Amniotic epithelial cell (primary cell): ENCODE measurements at places on chromosomes 1 and 21.

DNA sequence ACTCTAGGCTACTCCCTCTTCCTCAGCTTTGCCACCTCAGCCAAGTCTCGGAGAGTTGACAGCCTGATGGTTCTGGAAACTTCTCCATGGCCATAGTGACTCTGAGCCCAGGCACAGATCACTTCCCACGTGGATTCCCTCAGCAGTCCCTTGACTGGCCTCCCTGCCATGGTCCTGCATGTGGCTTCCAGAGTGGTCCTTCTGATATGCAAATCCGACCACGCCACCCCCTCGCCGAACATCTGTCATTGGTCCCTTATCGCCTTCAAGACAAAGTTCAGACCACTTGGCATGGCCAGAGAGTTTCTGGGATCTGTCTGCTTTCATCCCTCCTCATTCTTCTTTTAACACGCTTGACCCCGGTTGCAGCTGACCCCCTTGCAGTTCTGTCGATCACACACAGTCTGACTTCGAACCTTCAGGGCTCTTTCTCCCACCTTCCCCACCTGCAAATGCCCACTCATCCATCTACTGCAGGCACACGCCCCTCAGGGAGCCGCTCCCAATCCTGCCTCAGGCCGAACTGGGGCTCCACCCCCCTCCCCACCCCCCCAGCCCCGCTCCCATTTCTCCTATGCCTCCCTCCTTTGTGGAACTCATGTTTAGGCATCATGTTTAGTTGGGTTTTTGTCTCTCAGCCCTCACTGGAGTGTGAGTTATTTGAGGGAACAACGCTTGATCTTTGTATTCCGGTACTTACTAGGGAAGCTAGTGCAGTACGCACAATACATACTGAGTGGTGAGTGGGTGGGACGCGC is 29.0 kb downstream of the KIAA1614 start:
- no peak for DNase-seq

DNA sequence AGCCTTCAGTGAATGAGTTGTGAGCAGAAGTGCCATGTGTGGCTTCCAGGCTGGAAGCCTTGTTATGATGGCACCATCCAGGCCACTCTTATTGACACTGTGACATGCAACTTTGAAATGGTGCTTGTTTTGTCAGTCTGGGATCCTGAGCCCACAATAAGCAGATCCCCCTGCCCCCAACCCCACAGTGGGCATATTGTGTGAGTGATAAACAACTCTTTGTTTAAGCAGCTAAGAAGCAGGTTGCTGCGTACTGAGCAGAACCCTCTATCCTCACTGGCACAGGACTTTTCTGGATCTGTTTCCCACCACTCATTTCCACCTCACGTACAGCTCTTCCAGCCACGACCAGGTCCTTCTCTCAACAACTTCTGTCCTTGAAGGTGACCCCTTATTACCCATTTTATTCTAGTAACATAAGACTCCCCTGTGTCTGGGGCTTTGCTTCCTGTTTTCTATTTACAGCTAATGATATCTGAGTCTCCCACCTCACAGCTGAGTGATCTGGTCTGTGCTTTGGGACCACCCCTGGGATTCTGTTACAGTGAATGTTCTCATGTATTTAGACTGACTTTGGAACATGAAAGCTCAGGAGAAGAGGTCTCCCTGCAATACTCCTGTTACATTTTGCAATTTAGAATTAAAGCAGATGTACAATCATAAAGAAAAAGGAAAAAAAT is 375.5 kb downstream of the PCP4 start:
- no peak for DNase-seq

DNA sequence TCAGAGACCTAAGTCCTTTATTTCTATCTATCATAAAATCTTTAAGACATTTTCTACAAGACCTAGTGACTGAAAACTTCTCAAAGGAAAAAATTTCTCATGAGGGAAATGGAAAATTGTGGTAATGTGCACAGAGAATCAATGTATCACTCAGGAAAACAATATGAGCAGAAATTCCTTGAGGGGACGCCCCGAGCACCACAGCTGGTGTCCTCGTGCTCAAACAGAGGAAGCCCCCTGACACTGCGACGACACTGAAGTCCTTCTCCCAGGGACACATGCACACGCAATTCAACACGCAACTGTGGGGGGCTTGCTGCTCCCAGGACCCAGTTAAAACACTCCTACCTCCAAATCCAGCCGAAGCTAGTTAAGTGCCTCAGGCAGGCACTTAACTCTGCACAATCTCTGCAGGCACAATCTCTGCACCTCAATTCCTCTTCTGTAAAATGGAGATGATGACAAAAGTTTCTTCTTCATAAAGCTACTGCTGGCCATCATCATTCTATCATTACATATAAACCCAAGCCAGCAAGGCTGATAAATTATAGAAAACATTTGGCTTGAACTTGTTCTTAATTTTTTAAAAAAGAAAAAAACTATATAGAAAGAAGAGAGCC is 16.0 kb downstream of the ZBTB17 start:
- no peak for DNase-seq

GRCh38 chr1:63622849-63623566 is 29.8 kb downstream of the PGM1 start:
- DNase-seq, result no peak

DNA sequence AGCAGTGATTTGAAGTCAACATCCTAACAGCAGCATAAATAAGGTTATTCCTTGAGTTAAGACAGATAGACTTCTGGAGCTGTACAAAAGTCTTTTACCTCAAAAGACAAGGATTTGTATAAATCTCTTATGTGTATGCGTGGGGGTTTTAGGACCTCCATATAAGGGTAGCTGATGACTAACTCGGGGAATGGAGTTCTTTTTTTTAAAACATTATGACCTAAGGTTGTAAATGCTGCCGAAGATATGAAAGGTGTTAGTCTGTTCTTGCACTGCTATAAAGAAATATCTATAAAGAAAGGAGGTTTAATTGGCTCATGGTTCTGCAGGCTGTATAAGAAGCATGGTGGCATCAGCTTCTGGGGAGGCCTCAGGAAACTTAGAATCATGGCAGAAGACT is 90.4 kb downstream of the EPB41 start:
- peak; percentile 64 for DNase-seq

DNA sequence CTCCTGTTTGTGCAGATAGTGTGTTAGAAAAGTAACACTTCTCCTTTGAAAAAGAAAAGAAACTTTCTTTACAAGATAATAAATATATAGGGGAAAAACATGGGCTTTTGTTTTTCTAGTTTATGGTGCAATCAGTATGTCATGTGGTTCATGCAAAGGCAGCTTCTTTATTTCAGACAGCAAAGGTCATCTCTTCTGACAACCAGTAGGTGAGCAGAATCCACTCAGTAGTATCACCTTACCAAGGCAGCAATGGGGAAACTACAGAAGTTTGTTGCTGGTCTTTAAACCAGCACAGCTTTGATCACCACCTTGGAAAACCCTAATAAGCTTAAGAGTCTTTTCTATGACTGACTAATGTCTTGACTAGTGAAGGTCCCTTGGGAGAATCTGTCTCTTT is 13.0 kb upstream of the SAMSN1 start:
- DNase-seq, result no peak

DNA sequence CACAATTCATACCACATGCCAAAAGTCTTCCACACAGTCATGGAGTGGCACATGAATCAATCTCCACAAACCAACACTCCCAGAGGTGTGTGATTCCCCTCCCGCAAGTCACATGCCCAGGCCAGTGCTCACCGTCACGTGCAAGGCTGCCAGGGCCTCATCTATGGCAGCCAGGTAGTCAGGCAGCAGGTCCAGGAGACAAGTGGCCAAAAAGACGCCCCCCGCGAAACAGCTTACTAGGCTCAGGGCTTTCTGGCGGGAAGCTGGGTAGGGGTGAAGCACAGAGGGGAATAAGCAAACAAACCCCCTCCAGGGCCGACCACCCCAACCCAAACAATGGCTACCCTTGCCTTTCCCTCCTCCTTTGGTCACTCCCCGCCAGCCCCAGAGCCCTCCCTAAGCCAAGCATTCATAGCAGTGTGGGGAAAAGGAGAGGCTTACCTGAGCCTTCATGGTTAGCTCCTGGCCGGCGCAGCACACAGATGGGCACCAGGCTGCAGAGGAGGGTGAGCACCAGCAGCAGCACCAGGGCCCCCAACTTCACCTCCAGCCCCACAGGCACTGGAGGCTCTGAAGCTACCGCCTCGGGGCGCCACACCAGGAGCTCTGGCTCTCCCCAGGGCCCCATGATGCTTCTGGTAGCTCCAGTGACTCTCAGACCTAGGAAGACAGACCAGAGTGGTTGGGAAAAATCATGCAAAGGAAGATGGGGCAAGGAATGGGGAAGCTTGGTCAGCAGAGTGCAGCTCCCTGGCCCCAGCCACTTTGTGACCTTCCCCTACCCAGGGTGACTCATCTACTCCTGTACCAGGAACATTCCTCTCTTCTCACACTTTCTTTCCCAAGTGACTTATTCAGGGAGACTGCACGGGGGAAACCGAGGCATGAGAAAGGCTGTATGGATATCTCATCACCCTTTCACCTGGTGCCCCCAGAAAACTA is 978 bp downstream of the SLC39A1 start:
- peak; percentile 82 for DNase-seq

DNA sequence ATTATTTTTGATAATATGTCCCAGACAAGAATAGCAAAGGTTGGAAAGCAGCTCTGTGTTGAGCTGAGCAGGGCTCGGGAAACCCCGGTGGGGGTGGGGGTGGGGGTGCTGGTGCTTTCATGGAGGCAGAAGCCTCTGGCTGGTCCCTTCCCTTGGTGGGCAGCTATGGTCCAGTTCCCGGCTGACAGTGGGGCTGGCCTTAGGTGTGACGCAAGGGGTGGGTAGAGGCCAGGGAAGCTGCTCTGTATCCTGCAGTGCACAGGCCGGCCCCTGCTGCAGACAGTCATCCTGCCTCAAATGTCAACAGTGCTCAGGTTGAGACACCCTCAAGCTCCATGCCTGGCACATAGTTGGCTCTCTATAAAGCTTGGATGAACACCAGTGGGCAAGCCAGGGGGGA is 8.9 kb downstream of the ACTL8 start:
- DNase-seq, result no peak

DNA sequence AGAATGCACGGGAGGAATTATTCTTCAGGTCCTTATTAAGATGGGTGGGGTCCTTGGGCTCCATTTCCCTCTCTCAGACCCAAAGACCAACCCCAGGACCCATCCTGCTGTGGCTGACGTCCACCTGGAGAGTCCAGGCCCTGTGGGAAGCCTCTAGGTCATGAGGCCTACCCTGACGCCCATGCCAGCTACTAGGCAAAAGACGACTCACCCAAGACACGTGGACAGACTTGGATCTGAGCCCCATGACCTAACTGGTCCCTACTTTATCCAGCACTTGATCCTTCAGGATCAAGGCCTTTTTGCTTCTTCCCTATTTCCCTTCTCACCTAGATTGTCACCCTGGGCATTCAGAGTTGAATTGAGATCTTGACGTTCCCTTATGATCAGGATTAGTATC is 56.0 kb upstream of the CASZ1 start:
- peak; percentile 19 for DNase-seq

DNA sequence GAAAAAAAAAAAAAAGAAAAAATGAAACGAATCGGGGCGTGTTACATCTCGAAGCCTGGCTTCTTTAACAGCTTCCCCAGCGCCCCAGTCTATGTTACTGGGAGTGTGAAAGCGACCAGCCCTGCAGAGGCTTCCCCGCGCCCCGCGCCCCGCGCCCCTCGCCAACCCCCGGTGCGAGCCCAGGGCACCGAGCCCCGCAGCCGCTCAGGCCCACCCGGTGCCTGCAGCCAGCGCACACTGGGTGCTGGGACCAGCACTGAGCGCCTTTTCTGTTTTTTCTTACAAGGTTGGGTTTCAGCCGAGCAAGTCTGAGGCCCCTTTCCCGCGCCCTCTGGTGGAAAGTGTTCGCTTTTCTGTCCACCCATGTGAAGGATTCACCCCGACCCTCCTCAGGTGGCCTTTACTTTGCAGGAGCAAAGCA is 42.1 kb upstream of the ZNF496 start:
- DNase-seq, result peak; percentile 58

GRCh38 chr1:101365186-101365585 is 128.4 kb downstream of the S1PR1 start:
- no peak for DNase-seq

- DNase-seq, result peak; percentile 75
Observed at GRCh38 chr1:210298936-210299335, 29.8 kb upstream of the HHAT start.

DNA sequence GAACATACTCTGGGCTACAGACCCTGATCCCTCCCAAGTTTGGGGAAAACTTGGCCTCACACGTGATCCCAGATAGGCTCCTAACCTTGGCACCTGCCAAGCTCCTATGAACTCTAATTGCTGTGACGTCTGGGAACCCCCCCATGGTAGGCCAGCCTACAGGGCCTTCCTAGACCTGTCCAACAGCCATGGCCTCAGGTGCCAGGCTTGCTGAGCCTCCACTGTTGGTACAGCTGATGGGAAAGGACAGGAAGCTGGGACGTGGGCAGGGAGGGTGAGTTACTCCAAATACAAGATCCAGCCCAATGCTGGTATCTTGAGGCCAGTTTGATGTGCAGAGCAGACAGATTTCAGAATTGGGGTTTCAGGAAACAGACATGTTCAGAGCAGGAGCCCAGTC is 19.1 kb downstream of the SMIM12 start:
- DNase-seq, result no peak

DNA sequence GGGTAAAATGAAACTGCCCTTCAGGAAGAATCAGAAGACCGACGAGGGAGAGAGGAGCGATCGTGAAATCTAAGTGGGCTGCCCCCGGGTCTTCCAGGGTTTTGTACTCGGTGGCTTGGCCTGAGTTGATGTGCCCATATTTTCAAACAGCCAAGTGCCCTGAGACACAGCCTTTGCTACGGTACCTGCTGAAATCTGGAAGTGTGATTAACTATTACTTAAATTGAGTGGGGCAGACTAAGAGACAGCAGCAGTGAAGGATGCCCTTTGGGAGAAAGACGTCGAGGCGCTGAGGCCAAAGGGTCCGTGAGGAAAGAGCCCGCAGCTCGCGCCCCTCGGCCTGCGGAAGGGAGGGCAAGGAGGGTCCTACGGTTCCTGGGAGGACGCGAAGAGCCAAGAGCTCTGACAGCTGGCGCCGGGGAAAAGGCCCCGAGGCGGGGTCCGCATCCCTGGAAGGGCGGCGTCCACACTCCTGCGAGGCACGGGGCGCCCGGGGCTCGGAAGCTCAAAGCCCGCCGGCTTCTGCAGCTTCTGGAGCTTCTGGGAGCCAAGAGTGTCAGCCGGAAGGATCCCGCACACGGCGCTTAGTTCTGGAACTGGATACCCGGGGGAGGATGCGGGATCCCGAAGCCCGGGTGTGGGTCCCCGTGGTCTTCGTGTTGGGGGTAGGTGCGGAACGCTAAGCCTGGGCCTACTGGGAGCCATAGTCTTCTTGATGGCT is 15.4 kb upstream of the RNU1-4 start:
- no peak for DNase-seq

- no peak for DNase-seq
Observed at GRCh38 chr21:8993284-8993942, 1528.0 kb upstream of the TPTE start.

- DNase-seq, result no peak
Observed at GRCh38 chr1:180935326-180936109, 22.8 kb downstream of the KIAA1614 start.
